ENCODE measurements at places on chromosomes 13 and 19.

DNA sequence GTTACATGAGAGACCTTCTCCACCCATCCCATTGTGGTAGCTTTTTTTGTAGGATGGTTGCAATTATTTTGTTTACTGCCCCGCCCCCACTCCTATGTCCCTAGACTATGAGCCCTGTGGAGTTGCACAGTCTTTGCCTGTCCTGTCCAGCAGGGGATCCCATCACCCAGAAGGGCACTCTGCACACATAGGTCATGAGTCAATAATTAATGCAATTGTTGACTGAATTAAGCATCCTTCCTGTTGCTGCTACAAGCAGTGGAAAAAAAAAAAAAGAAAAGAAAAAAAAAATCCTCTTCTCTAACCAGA is 14.2 kb downstream of the C19orf81 start:
- no peak for DNase-seq

DNA sequence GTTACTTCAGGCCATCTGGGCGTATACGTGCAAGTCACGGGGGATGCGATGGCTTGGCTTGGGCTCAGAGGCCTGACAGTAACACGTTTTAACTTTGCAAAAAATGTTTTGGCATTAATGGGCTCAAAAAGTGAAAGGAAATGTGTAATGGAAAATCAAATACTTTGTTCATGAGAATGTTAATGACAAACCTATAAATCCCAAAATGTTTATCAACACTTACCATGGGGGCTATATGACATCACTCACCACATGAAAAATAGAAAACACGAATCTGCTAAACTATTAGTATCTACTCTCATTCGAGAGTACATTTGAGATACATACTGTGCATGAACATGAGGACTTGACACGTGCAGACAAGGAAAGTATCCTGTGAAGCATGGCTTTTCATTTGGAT is 91.7 kb downstream of the FAM216B start:
- DNase-seq = no peak

GRCh38 chr13:37457612-37458011 is 141.0 kb downstream of the POSTN start:
- no peak for DNase-seq

- no peak for DNase-seq
Measured at GRCh38 chr13:51721496-51721895, 82.5 kb downstream of the DHRS12 start.

DNA sequence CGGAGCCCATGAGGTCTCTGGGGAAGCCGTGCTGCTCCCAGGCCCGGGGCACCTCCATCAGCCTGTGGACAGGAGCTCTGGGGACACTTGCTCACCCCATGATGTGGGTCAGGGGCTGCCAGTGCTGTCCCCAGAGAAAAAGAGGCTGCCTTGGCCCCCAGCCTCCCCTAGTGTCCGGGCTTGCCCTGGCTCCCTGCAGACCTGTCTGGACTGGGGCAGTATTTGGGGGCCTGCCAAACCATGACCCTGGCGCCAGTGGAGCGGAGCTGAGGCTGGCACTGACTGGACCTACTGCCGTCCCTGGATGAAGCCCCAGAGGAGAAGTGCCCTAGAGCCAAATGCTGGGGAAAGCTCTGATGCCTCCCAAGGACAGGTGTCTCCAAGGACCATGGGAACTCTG is 30.4 kb downstream of the ELAVL1 start:
- no peak for DNase-seq

GRCh38 chr13:77691871-77692270 is 5.6 kb upstream of the SLAIN1 start:
- no peak for DNase-seq

DNA sequence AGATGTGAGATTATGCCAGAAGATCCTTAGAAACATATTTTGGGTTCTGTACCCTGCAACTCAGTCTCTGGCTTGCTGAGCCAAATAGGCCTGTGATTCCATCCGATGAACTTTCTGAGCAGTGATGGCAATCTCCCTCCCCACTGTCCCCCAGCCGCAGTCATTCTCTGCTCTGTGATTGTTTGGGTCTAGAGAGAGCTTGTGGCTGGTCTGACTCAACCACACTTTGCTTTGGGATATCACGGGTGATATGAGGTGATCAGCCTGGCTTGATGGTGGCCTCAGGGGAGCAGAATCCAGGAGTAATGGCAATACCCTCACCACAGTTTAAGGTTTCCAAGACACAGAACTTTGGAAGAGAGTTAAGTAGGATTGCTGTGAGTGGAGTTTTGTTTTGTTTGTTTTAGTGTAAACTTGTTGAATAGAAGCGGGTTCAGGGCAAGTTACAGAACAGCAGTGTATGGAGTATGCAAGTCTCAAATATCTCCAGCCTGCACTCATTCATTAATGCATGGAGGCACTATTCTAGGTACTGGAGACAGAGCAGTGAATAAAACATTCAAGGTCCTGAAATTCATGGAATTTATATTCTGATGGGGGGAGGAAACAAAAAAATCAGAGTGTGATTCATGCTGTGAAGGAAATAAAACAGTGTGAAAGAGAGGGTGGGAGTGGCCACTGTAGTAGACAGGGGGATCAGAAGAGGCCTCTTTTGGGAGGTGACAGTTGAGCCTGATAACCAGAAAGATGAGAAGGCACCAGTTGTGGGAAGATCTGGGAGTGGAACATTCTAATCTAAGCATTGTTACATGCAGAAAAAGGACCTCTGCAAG is 5.3 kb downstream of the SAMD4B start:
- DNase-seq = no peak

GRCh38 chr19:6343462-6343861 is 10.1 kb upstream of the ACER1 start:
- DNase-seq = no peak

DNA sequence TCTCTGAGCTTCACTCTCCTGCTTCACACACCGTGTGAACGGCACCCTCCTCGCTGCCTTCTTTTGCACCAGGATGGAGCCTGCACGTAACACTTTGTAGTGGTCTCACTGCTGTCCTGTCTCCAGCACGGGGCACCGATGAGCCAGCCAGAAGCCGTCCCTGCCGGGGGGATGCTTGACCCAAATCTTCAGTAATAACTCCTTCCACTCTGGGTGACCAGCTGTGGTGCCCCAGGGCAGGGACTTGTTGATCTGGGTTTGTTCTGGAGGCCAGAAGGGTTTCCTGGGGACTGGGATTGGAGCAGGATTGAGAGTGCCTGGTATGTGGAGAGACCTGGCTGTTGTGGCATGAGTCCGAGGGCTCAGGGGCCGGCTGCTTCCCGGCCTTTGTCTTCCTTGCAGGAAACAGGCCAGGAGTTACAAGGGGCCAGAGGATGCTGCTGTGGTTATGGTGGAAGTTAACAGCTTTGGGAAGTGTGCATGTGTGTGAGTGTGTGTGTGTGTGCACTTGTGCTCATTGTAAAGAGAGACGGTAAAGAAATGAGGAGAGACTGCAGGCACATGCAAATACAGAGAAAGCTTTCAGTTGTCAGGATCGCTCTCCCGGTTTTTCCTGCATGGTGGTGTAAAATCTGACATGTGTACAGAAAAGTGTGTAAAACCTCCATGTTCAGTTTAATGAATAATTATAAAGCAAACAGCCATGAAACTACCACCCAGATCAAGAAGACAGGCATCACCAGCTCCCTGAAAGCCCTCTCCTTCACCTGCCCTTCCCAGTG is 18.9 kb downstream of the PAK4 start:
- no peak for DNase-seq

DNA sequence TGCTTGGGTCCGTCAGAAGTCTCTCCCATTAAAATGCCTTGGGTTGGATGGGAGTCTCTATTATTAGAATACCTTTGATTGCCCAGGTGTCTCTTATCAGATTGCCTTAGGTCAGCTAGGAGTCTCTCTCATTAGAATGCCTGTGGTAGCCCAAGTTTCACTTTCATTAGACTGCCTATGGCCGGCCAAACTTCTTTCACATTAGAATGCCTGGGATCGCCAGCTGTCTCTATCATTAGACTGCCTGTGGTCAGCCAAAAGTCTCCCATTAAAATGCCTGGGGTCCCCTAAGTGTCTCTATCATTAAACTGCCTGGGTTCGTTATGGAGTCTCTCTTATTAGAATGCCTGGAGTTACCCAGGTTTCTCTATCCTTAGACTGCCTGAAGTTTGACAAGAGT is 1476.7 kb downstream of the UQCRFS1 start:
- no peak for DNase-seq

DNA sequence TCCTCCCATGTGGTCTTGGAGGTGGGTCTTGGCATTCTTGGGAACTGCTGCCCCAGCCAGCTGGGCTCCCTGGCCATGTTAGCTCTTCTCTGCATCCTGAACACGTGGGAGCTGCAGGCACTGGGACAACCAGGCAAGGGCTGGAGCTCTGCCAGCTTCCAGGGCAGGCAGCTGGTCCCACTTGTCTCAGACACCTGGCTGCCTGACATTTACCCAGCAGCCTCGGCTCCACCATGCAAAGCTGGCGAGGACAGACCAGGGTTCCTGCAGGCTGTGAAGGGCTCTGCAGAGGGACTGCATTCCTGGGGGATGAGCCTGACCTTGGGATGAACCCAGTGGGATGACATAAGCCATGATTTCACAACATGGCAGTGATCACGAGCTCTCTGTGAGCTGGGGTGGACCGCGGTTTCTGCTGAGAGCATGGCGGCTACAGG is 99.0 kb upstream of the TSHZ3 start:
- DNase-seq = no peak

DNA sequence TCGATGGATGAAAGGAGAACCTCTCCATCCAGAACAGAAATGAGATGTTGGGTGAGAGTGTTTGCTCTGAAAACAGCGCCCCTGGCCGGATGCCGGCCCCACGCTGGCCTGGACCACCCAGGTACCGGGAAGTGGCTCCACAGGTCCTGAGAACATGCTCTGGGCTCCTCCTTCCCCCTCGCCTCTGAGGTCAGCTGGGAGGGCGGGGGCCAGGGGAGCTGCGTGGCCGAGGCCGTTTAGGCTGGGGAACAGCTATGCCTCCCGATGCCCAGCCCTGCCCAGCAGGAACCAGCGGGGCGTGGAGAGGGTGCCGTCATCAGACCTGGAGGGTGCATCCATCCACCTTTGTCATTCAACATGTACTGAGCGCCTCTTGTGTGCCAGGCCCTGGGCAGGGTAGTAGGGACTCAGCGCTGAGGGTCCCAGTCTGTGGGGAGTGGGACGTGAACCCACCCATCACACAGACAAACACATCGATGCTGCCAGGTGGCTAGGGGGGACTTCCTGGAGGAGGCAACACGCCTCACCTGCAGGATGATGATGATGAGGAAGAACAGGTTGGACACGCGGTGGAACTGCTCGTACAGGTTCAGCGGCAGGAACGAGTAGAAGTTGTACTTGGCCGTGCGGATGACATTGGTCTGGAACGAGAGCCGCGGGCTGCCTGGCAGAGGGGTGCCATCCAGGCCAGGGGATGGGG is 4.2 kb downstream of the ATP8B3 start:
- no peak for DNase-seq

DNA sequence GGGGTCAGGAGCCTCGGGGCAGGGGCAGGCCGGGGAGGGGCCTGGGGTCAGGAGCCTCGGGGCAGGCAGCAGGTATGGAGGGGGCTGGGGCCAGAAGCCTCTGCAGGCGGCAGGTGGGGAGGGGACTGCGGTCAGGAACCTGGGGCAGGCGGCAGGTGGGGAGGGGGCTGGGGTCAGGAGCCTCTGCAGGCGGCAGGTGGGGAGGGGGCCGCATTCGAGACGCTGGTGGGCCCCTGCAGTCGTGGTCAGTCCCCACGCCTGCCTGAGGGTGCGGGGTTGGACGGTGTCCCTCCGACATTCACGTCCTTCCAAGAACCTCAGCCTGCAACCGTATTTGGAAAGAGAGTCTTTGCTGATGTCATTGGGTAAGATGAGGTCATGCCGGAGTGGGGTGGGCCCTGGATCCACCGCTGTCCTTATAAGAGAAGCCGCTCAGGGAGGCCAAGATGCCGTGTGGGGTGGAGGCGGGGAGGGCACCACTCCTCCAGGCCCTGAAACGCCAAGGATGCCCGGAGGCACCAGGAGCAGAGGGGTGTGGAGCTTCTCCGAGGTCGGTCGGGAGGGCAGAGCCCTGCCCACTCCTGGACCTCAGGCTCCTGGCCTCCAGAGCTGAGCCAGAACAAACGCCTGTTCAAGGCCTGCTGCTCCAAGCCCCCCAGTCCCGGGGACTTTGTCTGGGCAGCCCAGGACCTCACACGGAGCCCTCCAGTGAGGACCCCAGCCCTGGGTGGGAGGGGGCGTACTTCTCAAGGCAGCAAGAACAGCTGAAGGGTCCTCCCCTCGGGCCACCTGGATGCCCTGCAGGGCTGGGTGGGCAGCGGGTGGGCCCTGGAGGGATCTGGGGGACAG is 30.1 kb downstream of the PIP5K1C start:
- DNase-seq = no peak

GRCh38 chr13:60328073-60328472 is 68.9 kb upstream of the TDRD3 start:
- DNase-seq = no peak

- no peak for DNase-seq
Measured at GRCh38 chr13:38090913-38091312, 221.3 kb upstream of the TRPC4 start.

- no peak for DNase-seq
Measured at GRCh38 chr13:43984292-43984691, 104.6 kb downstream of the LACC1 start.

- DNase-seq = no peak
Measured at GRCh38 chr13:99391781-99392469, 84.7 kb upstream of the GPR183 start.

- no peak for DNase-seq
Measured at GRCh38 chr13:49357694-49358093, 86.2 kb downstream of the CAB39L start.

DNA sequence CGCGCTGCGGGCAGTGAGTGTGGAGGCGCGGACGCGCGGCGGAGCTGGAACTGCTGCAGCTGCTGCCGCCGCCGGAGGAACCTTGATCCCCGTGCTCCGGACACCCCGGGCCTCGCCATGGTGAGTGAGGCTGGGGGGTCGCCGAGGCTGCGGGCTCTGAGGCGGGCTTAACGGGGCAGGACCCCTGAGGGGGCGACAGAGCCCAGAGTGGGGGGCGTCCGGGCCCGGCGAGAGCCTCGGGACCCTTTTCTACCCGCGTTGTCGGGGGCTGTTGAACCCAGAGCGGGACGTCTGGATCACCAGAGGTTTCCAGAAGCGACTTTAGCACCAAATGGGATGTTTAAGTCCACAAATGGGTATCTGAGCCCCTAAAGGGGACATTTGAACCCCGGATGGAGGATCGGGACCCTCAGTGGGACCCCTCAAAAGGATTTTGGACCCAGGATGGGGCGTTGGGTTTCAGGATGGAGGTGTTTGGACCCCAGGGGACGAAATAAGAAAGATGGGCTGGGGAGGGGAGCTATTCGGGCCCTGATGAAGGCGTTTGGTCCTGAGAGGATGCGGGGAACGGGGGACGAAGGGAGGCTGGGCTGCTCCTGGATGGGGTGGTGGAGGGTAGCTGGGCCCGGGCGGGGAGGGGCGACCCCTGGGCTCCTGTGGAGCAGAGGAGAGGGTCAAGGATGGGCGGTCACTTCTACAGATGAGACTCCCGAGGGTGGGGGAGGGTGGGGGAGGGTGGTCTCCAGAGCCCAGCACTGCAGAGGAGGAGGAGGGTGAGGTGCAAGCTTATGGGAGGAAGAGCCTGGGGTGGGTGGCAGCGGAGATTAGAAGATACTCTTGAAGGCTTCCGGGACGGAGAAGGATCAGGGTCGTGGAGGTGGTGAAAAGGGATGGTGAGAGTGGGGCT is at the start of gene CALM3:
TSS of gene CALM3 (plus strand) at position 13 of the 907 bp plus-strand sequence. CDS start at position 118, 105 bp downstream.
- DNase-seq = no peak

Measured in activated CD4-positive, alpha-beta T cell treated with anti-CD3 and anti-CD28 coated beads, Interleukin-2, amount 50 U/mL, for 24 hours (primary cell).